ENCODE measurements at places on chromosomes 6 and 20.

DNA sequence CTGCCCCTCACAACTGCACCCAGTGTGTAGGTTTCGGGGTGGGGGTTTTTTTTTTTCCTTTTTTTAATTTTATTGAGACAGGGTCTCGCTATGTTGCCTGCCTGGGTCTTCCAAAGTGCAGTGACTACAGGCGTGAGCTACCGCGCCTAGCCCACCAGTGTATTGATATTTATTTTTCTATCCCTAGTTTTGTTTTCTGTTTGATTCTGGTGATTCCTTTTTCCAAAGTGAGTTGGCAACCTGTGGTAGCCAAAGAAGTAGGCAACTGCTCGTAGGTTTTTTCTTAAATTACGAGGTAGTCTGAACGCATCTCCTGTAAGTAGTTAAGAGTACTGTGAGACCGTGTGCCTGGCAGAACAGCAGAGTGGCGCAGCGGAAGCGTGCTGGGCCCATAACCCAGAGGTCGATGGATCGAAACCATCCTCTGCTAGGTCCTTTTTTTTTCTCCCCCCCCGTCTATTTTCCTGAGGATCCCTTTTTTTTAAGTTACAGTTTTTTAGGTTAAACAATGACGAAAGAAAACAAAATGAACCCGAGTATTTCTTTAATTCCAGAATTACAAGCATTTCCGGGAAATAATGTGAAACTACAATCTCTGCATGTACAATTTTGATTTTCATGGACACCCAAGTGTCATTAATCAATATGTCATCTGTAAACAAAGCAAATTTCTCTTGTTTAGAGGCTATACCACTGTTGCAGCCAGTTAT is 78.7 kb upstream of the BTN3A2 start:
- peak; percentile 63 for DNase-seq

DNA sequence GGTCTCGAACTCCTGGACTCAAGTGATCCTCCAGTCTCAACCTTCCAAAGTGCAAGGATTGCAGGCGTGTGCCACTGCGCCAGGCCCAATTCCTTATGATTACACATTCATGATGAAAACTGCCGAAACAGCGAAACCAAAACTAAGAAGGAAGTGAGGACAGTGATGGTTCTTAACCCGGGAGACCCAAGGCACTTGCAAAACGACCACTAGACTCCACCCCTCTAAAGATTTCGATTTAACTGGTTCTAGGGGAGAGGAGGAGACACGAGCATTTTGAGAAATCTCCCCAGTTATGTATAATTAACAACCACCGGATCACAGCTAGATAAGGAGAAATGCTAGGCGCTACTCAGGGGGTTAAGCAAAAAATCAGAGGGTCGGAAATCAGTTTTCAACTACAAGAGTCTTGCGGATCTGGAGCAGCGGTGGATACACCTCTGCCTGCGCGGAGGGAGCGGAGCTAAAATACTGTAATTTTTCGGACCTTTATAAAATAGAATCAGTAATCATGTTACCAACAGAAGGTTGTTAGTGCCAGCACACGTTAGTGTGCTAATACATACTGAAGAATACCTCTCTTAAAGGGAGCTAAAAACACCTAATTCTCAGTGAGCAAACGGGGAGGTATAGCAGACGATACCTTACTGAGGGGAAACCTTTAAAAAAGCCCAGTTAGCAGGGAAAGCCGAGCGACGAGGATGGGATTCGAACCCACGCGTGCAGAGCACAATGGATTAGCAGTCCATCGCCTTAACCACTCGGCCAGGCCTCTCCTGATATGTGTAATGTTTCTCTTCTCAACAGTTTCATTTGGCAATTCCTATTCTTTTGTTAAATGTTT is 60.0 kb upstream of the BTN3A2 start:
- peak; percentile 58 for DNase-seq

- no peak for DNase-seq
Observed at GRCh38 chr6:45921691-45922281, 93.9 kb downstream of the CLIC5 start.

GRCh38 chr6:131890091-131890490 is 61.1 kb downstream of the CCN2 start:
- no peak for DNase-seq

GRCh38 chr6:119463081-119463626 is 113.6 kb upstream of the MAN1A1 start:
- no peak for DNase-seq

DNA sequence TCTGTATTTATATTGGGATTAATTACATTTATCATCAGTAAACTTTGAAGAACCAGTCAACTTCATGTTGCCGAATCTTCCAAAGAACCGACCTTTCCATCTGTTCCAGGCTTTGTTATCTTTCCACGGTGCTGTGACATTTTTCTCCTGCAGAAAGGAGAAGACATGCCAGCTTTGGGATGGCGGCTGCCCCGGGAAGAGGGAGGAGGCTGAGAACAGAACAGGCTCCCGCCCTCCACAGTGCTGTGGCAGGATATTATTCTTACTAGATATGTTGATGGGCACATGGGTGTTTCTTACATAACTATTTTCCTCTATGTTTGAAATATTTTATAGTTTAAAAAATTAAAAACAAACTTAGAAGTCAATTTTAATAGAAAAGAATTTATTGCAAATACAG is 44.9 kb downstream of the GINS1 start:
- DNase-seq, result no peak

DNA sequence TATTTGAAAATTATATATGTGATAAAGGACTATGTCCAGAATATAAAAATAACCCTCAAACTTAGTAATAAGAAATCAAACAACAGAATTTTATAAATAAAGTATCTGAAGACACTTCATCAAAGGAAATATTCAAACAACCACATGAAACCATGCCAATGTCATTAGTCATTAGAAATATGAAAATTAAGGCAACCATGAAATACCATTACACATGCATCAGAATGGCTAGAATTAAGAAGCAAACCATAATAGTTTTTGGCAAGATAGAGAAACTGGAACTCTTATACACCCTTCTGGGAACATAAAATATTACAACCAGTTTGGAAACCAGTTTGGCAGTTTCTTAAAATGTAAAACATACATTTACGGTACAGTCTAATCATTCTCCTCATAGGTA is 137.2 kb upstream of the ADGRB3 start:
- no peak for DNase-seq

DNA sequence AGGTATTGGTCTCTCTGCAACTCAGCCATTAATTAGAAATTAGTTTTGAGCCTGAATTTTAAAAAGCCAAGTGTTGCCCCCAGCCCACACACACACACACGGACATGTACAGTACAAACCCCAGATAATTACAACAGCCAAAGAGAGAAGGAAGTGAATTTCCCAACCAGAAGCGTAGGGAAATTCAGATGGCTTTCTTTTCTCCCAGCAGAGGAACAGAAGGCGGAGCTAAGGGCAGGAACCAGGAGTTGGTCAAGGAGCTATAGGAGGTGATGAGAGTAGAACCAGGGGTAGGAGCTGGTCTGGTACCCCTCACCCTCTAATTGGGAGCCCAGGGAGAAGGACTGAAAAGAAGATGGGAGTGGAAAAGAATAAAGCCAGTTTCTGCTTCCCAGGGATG is 3.9 kb upstream of the ZBTB9 start:
- no peak for DNase-seq

GRCh38 chr6:490251-491037 is 98.9 kb downstream of the IRF4 start:
- DNase-seq, result no peak

GRCh38 chr6:2840749-2841061 is 958 bp downstream of the SERPINB1 start:
- no peak for DNase-seq

DNA sequence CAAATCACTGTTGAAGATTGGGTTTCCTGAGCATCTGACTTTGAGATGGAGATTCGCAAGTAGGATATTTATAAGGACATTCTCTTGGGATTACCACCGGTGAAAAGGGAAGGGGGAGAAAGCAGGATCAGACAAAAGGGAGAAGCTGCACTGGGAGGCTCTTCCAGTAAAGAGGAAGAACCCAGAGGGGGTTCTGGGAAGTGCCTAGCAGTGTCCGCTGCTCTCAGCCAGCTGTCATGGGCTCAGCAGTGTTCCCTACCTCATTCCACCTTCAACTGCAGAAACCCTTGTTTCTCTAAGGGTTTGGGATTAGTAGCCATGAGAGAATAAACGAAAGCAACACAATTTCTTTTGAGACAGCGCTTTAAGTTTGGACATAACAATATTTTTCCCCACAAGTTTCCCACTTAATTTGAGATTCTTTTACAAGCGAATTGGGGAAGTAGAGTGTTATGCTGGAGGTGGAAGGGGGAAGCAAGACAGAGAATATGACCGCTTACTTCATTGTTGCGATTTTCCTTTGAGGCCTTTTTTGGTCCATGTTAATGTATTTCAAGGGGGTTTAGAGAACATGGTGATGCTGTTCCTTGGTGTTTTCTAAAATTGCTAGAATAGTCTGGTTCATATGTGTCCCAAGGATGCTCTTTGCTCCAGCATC is 154.5 kb upstream of the SCGN start:
- DNase-seq, result no peak

DNA sequence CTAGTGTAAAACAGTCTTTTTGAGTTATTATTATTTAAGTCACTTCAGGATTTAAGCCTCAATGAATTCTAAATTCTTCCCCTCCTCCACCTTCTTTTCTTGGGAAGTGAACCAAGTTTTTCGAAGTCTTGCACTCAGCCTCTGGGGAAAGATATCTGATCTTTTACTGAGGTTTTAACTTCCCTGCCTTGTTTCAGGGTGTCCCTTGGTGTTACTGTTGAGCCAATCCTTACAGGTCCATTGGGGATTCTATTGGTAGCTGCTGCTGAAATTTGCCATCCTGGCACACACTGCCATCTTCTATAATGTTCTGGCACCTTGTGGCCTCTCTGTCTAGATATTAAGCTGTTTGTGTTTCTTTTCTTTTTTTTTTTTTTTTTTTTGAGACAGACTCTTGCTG is 31.7 kb downstream of the BEND6 start:
- no peak for DNase-seq

DNA sequence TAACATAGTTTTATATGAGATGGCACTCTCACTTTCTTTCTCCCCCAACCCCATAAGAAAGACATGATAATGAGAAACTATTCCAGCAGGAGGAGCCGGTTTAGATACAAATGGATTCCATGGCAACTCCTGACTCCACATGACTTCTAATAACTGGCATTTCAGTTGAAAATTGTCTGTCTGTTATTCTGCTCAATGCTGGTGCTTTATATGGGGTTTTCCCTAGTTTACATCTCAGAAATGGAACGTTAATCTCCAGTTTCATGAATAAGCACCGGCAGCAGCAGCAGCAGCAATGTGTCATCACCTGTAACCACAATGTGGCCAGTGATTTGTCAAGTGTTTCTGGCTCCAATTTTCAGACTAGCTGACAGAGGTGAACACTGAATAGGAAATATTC is 8.0 kb upstream of the SIM1 start:
- DNase-seq, result no peak

- no peak for DNase-seq
Observed at GRCh38 chr6:17413313-17413750, 19.9 kb downstream of the CAP2 start.
